CD4-positive, alpha-beta T cell treated with Interleukin-1 beta for 1 hour (primary cell): ENCODE measurements at places on chromosomes 5 and 9.

- DNase-seq, result no peak
Observed at GRCh38 chr9:133210202-133210532, 1.1 kb upstream of the OBP2B start.

GRCh38 chr5:118249386-118249785 lies 739.0 kb downstream of the DTWD2 start:
- no peak for DNase-seq

- DNase-seq, result peak; percentile 22
Observed at GRCh38 chr9:129237164-129237611, 59.1 kb upstream of the IER5L start.

DNA sequence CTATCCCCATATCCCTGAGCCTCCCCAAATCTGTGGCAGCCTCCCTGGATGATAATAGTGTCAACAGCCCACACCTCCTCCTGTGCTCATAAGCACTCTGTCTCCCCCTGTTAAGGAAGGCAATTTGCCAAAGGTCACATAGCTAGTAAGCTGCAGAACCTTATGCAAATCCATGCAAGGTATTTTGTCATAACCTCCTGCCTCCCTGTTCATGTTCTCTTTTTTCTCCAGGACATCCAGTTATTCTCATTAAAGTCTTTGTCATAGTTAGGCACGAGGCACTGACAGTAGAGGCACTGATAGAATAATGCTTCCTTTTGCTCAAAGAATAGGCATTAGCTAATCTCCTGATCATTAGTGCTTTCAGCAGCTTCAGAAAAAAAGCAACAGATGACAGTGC lies 10.2 kb upstream of the AUH start:
- DNase-seq, result no peak

DNA sequence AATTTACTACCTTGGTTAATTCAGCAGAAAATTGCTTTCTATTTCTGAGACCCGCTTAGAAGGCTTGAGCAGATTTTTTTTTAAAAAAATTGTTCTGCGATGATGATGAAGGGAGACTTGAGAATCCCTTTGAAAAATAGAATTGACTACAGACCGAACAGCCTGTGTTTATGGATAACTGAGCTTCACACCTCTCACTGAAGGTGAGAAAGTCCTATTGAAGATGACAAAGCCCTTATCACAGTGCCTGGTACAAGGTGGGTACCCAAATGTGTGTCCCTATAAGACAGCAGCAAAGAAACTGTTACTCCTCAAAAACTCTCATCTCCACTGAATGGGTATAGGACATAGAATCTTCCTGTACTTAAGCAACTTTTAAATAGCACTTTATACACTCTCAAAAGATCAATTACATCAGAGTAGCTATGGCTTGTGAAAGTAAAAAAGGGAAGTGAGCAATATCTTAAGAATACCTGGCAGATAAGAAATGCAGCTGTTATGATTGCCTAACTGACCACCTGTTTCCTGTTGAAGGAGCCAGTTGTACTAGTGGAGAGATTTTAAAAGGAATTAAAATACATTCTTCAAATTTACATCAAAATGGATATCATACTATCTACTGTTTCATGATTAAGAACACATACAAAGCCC lies 419.7 kb downstream of the CHSY3 start:
- no peak for DNase-seq

GRCh38 chr5:79031485-79031867 lies 38.0 kb downstream of the DMGDH start:
- DNase-seq, result no peak

DNA sequence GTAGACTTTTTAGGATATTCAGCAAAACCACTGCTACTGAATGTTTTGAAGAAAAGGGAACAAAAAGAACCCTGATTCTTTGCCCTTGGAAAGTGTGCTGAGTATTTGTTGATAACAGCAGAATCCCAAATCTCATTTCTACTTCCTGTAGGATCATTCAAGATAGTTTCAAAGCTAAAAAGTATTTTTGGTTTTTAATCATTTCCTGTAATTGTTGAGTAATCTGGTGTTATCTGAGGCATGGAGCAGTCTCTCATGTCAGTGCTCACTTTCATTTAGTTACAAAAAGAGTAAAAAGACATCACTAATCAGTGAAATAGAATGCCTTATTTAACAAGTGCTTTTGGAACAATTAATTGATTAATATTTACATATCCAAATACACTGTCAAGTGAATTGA lies 56.1 kb downstream of the ITGA2 start:
- no peak for DNase-seq

DNA sequence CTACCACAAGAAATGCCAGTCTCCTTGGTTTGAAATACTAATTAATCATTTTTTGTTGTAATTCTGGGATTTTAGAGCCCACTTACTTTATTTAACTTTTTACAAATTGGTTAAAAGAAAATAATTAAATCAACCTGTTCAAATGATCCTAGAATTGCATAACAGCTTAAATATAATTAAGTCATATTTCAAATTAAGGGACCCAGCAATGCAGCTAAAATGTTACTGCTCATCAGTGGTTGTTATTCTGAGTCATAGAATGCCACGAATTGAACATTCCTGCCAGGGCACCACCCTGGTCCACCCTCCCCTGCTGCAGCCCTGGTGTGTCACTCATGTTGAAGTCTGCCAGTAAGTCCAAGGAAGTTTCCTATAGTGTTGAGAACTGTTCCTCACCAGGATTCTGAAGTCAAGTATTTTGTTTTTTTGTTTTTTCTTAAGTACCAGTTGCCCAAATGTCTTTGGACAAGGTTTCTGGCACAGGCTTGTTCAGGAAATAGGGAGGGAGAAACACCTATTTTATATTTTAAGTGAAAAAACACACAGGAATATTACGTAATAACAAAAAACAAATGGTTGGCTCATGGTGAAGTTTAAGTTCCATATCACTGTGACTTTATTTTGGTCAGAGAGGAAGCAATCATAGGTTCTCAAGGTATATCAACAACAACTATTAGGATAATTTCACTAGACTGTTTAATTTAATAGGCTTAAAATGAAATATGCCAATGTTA lies 4.3 kb upstream of the ITGA1 start:
- DNase-seq, result no peak

DNA sequence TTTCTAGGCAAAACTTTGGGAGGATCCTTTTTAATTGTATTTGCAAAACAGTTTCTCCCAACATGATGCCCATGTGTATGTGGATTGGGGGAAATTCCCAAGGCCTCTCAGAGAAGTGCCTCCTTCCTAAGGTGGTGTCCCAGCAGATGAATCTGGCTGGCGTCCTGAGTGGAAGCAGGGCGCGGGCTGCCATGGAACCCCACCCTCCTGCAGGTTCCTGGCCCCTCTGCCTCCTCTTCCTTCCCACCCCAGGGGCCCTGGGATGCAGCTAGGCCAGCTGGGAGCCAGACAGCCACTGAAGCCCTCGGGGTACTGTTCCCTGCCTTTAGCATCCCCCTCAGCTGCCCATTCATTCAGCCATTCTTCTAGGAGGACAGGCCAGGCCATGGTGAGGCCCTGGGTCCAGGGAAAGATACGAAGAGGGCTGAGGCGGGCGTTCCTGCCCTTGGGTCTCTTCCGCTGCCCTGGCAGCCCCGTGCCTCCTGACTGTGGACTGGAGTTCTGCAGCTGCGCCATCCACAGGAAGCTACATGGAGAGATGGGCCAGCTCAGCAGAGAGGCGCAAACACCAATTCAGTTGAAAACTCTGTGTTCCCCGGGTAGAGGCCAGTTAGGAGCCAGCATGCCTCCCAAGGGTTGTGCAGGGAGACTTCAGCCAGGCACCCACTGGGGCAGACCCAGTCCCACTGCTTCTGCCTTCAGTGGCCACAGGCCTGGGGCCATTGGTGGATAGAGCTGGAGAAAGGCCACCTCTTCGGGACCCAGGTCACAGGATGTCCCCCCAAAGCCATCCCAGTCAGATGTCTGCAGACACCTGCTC lies 36.5 kb downstream of the ADAMTS2 start:
- DNase-seq, result no peak

DNA sequence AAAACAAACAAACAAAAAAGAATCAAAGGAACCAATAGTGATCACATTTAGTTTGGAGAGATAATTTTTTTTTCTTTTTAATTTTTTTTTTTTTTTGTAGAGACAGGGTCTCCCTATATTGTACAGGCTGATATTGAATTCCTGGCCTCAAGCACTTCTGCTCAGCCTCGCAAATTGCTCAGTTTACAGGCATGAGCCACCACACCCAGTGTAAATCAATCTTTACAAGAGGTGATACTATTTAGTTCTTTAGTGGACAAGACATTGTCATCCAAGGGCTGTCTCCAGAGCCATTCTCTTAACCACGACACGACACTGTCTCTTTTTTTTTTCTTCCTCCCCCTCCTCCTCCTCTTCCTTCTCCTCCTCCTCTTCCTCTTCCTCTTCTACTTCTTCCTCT lies 29.6 kb downstream of the ERAP2 start:
- DNase-seq, result no peak
